GM19239 (cell line): ENCODE measurements at places on chromosomes 7 and 10.
A peak's percentile ranks its signal among the peaks of the same experiment; 100 is the strongest.

GRCh38 chr10:2022401-2022800 is 285.1 kb upstream of the ADARB2 start:
- DNase-seq = no peak

DNA sequence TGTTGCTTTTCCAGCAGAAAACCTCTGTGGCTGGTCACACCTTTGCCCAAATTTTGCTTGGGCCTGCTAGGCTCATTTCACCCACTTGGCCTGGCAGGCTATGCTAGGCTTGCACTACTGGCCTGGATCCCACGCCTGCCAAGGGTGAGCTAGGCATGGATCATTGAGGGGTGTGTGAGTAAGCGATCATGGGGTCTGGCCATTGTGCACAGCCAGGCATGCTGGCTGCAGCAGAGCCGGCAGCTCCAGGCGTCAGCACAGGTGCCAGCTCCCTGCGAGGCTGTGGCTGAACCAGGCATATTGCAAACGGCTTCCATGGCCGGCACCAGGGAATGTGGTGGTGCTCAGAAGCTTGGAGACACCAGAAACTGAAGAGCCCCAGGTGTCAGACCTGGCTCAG is 19.2 kb downstream of the CFAP70 start:
- no peak for DNase-seq

- DNase-seq = no peak
Measured at GRCh38 chr10:69864321-69864720, 62.6 kb downstream of the COL13A1 start.

DNA sequence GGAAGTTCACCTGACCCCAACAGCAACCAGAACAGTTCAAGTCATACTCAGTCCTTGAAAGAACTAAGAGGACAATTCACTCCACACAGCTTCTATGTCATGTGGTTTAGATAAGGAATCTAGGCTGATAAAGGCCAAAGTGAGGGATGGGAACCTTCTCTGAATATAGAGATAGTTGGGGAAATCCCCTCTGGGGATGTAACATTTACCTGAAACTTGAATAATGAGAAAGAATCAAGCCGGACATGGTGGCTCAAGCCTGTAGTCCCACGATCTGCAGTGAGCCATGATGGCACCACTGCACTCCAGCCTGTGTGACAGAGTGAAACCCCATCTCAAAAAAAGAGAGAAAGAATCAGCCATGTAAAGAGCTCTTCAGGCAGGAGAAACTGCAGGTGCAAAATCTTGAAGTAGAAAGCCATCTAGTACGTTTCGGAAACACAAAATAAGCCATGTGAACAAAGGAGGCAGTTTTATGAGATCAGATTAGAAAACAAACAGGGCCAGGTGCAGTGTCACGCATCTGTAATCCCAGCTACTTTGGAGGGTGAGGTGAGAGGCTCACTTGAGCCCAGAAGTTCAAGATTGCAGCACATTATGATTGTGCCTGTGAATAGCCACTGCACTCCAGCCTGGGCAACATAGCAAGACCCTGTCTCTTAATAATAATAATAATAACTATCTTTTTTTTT is 4.5 kb upstream of the DNMBP start:
- peak; percentile 38 for DNase-seq

GRCh38 chr10:91838199-91838598 is 40.0 kb downstream of the TNKS2 start:
- DNase-seq = no peak

GRCh38 chr10:53619671-53620070 is 847.1 kb upstream of the MBL2 start:
- DNase-seq = no peak

DNA sequence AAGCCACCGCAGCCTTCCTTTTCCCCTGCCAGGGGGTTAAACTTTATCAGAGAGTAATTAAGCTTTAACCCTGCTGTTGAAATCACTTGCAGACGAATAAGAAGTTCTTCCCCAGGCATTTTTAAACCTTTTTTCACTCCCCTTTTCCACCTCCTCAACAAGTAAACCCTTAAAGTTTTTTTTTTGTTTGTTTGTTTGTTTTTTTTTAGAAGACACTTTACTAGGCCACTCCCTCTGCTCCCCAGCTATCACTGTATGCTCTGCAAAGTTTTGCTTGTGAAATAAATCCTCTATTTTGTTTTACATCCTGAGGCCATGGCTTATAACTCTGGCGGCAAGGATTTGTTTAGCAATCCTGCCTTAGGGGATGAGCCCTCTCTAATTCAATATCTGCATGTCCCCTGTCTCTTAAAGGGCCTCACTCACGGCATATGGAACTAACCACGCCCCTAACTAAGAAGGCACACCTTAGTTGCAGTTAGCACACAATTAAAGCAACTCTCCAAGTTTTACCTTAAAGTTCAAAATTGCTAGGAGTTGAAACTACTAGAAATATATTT is 1354.7 kb upstream of the LRRTM3 start:
- no peak for DNase-seq

DNA sequence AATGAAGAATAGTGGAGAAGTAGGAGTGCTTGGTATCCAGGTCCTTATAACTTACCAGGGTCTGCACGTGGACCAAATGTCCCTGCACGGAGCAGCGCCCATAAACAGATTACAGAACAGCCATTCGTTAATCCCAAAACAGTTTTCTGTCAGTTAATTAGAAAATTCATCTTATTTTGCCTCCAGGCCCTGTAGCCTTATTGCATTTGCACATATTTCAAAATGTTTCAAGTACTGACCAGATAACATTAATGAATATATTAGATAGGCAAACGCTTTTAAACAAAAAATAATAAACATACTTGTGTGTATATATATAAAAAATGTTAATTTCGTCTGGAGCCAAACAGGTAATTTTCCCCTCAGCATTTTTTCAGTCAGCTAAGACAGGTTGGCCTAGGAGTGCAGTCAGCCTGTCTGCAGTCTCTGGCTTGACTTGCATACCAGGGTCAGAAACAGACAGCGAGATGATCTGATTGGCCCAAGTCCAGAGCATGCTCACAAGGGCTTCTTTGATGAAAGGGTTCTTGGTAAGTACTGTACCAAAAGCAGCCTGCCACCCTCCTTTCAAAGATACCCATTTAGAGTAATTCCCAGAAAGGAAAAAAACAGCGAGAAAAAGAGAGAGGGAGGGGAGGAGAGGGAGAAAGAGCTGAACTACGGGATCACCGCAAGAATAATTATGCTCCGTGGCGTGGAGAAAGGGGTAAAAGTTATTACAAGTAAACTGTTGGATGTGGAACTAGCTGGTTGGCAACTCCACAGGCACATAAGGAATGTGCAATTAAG is 194.4 kb upstream of the TCF7L2 start:
- DNase-seq = no peak

- DNase-seq = no peak
Measured at GRCh38 chr10:98405422-98405821, 9.6 kb downstream of the PYROXD2 start.

DNA sequence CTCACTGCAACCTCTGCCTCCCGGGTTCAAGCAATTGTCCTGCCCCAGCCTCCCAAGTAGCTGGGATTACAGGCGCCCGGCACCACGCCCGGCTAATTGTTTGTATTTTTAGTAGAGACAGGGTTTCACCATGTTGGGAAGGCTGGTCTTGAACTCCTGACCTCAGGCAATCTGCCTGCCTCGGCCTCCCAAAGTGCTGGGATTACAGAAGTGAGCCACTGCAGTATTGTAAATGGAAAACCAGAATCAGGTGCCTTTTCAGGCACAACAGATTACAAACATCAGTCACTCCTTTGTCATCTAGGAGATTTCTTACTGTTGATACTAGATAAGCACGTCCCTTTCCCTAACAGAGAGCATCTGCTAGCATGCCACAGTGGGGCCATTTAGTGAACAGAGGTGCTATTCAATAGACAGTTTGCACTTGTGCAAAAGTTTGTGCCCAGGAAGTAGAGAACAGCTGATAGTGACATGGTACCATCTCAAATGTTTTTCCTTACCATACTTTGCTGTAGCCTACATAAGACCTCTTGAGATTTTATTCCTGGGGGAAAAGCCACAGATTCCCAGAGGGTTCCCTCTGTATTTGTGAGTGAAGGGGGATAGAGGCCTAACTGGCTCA is 24.5 kb upstream of the WAC start:
- DNase-seq = no peak

DNA sequence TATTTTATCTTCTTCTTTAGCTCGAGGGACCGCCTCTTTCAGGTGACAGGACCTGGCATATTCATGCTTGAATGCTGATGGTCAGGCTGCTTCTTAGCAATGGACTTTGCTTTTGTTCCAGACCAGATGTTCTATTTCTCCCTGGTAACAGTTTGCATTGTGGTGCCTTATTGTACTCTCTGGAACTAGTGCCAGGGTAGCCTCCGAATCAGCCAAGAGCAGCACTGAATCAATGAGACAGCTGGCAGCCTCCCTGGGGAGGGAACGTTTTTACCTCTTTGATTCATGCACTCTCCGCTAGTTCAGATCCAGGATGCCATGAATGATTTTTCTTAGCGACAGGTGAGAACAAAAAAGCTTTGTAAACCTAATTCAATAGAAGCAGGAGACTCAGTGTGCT is 54.1 kb upstream of the NXPH1 start:
- DNase-seq = no peak

GRCh38 chr10:130333185-130333584 is 197.0 kb downstream of the GLRX3 start:
- no peak for DNase-seq

GRCh38 chr7:102453319-102453718 is 11.3 kb downstream of the ALKBH4 start:
- DNase-seq = no peak

DNA sequence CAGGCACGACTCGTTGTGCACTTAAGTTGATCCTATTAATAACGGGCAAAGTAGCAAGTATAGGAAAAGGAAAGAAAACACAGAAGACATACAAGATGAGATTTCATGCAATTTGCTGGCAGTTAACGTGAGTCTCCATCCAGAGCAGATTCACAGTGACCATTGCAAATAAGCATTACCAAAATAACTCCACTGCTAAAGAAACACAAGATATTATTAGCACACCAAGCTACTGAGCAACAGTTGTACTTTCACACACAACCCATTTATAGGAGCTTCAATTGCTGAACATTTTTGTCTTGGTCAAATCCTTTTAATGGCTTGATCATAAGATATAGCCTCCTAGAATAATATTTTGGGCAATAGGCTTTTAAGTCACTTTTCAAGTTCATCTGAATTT is 187.7 kb upstream of the HGF start:
- no peak for DNase-seq

DNA sequence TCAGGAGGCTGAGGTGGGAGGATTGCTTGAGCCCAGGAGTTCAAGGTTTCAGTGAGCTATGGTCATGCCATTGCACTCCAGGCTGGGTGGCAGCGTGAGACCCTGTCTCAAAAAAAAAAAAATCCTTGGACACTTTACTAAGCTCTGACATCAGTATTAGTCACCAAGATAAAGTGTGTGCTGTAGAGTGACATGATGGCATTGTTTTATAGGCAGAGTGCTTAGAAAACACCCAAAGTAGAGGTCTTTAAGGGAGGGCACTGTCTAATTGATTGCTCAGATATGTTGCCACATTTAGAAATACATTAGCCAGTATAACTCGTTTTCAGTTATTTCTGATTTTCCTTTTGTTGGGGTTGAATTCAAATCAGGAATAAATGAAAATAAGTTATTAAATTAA is 235.9 kb downstream of the REEP3 start:
- DNase-seq = no peak

- no peak for DNase-seq
Measured at GRCh38 chr7:117283779-117284178, 39.1 kb downstream of the WNT2 start.

GRCh38 chr7:23284871-23285270 is 14.3 kb upstream of the MALSU1 start:
- DNase-seq = no peak

- DNase-seq = no peak
Measured at GRCh38 chr10:3226960-3227744, 54.6 kb upstream of the PITRM1 start.

GRCh38 chr7:149377386-149377785 is 83.5 kb downstream of the ZNF777 start:
- DNase-seq = no peak

DNA sequence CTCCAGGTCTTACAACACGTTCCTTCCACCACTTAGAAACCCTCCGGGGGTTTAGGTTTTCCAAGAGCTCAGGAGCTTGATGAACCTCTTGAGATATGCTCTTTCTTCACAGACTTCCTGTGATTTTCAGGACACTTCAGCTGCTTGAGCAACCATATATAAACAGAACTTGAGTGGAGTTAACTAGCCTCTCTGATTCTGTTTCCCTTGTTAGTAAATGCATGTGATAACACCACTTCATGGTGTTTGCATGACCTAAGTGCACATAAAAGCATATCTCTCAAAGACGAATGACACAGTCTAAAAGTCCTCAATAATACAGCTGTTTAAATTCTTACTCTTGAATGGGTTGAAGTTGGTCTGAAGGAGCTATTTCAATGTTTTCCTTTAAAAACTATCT is 9.9 kb downstream of the PRR15 start:
- no peak for DNase-seq

DNA sequence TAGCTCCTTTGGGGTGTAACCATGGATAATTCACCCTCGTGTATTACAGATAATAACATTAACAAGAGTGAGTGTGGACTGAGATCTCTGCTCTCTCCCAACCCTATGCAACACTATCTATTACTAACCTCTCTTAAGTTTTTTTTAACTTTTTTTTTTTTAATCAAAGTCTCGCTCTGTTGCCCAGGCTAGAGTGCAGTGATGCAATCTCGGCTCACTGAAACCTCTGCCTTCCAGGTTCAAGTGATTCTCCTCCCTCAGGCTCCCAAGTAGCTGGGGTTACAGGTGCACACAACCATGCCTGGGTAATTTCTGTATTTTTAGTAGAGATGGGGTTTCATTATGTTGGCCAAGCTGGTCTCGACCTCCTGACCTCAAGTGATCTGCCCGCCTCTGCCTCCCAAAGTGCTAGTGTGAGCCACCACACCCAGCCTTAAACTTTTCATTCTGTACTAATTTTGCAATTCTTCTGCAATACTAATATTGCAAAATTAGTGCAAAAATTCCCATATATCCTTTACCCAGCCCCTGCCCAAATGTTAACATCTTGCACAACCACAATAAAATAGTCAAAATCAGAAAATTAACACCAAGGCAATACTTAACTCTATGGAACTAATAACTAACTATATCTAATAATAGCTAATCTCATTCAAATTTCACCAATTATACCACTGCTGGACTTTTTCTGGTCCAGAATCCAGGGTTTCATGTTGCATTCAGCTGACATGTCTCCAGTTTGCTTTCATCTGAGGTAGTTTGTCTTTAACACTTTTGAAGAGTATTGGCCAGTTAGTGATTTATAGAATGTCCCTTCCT is 66.5 kb upstream of the TCF7L2 start:
- DNase-seq = no peak

GRCh38 chr7:2355705-2356008 is 1.0 kb downstream of the EIF3B start:
- no peak for DNase-seq

- no peak for DNase-seq
Measured at GRCh38 chr10:104577861-104578521, 63.1 kb upstream of the SORCS3 start.

DNA sequence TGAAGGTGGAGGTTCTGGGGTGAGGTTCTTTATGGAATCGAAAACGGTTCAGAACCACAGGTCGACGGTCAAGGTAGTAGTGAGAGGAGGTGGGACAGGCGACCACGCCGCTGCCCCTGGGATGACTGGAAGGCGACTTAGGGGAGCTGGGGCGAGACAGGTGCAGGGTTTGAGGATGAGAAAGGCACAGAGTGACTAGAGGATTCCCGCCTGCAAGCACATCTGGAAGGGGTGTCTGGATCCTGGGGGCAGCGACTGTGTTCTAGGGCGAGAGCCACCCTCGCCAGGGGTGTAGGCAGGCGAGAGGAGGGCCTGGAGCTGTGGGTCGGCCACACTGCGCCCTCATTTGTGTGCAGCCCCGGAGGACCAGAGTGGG is 468 bp upstream of the IRF5 start:
- DNase-seq = no peak

GRCh38 chr10:29238523-29239135 is 50.2 kb upstream of the LYZL1 start:
- no peak for DNase-seq
